A549 (cell line): ENCODE measurements at places on chromosomes 4 and X.

GRCh38 chr4:81954271-81954670 is 419.5 kb downstream of the HNRNPD start:
- no peak for DNase-seq

DNA sequence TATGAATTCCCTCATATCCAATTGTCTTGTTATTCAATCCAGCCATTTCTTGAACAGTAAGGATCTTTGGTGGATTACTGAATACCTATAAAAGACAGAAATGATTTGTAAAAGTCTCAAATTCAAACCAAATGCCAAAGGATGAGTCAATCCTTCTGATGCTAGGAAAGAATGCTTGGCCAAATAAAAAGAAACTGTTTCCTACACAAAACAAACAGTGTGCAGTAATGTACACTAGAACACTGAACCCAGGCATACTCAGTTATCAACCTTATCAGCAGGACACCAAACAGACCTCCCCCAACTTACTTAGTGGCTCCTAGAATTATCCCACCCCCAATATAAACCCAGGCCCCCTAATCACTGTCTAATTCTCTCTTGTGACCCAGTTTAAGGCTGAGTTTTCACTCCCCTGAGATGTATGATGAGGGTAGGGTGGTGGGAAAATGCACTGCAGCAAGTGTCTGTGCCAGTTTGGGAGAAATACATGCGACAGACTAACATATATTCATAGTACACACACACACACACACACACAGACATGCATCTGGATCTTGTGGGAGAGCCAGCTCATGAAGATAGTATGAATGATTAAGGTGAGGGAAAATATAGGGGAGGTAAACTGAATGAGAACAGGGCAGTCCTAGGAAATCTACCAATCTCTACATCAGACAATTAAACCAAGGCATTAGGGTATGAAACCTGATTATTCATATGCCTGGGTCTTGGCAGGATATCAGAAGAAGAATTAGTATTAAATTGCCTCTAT is 35.0 kb downstream of the CLDN2 start:
- DNase-seq, result no peak

GRCh38 chrX:85309717-85310116 is 65.9 kb downstream of the ZNF711 start:
- DNase-seq, result peak; percentile 6

- peak; percentile 72 for DNase-seq
These were observed 4.2 kb downstream of the PAK3 start for GRCh38 chrX:111100191-111100590.

DNA sequence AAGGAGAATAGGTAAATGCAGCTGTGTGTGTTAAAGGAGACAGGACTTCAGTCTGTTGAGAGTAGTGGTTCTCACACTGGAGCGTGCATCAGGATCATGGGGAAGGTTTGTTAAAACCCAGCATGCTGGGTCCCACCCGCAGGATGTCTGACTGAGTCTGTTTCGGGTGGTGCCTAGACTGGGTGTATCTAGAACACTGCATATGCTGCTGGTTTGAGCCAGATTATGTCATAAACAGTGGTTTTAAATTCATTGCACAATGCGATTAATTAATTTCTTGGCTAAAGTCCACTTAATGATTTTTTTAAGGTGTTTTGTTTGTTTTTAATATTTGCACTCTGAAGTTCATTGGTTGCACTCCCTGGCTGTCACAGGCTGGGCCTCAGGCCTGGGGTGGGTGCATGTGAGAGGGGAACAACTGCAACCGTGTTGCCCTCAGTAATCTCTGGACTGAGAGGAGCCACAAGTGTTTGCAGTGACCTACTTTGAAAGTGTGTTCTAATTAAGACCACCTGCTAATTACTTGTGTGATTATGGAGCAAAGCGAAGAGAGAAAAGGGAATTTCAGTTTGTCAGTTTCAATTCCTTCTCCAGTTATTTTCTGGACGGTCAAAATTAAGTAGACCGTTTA is 8.3 kb downstream of the HCCS start:
- no peak for DNase-seq

- DNase-seq, result peak; percentile 57
These were observed 62.9 kb upstream of the FRAS1 start for GRCh38 chr4:77994194-77994721.

DNA sequence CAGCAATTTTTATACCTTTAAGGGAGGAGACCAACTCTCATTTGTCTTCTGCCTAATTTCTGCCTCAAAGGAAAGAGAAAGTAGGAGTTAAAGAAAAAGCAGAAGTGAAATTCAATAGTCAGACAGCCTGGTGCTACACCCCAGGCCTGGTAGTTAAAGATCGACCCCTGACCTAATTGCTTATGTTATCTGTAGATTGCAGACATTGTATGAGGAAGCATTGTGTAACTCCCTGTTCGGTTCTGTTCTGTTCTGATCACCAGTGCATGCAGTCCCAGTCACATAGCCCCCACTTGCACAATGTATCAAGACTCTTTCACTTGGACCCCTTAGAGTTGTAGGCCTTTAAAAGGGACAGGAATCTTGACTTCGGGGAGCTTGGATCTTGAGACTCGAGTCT is 335.9 kb upstream of the AR start:
- no peak for DNase-seq

DNA sequence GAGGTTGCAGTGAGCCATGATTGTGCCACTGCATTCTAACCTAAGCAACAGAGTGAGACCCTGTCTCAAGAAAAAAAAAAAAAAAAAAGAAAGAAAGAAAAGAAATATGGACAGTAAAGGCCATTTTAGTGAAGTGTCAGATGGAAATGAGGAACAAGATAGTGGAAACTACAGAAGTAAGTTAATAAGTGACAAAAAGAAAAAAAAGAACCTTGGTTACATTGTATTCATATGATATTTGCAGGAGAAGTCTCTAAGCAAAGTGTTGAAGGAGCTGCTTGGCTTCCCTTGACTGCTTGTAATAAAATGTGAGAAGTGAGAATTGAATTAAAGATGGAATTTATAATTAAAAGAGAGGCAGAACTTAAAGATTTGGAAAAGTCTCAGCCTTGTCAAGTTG is 73.2 kb downstream of the HOPX start:
- no peak for DNase-seq

GRCh38 chr4:165839615-165840333 is 33.3 kb upstream of the TLL1 start:
- DNase-seq, result no peak

DNA sequence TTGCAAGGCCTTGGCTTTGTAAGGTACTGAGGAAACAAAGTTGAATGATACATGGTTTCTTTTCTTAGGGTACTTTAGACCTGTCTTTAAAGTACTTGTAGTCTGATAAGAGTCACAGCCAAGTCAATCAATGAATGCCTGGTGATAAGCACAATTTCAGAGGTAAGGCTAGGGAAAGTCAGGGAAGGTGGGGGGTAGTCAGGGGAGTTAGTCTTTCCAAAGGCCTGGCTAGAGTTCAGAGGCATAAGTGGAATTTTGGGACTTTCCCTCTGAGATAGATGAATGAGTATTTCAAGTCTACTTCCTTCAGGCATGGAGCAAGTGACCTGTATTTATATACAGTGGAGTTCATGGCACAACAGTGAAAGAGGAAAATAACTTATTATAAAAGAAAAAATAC is 78.3 kb downstream of the SLC4A4 start:
- DNase-seq, result no peak

- DNase-seq, result peak; percentile 96
These were observed at the start of gene KANTR for GRCh38 chrX:53093748-53094581. Gene KANTR, plus strand, starts transcription at chrX:53094142. Its CDS starts 30,131 bp downstream, at chrX:53124273.

DNA sequence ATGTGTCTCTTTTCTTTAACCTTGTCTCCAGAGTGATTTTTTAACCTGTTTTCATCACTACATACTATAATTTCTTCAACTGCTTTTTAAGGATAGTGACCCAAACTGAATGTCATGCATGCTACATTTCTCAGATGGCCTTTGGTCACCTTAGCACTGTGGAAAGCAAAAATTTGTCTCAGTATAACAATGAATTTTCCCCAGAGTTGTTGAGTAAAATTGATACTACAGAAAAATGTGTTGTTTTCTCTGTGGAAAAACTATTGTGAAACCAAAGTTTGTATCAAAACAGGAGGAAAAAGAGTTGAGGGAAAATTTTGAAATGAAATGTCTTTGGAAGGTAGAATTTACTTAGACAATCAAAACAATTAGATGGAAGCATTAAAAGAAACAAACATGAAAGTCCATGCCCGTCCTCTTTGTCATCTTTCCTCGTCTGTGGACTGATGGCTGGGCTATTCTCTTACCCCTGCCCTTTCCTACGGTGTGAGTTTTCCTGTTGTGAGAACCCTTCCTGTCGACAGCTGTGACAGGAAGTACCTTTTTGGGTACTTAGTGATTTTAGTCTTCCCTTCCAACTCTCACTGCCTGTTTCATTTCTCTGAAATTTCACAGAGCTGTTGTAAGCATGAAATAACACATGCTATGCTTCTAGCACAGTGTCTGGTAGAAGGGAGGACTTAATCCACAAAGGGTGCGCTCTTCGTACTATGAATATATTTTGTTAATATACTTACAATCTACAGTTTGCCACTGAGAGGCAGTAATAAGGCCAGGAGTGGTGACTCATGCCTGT is 50.8 kb downstream of the LRP2BP start:
- DNase-seq, result no peak

DNA sequence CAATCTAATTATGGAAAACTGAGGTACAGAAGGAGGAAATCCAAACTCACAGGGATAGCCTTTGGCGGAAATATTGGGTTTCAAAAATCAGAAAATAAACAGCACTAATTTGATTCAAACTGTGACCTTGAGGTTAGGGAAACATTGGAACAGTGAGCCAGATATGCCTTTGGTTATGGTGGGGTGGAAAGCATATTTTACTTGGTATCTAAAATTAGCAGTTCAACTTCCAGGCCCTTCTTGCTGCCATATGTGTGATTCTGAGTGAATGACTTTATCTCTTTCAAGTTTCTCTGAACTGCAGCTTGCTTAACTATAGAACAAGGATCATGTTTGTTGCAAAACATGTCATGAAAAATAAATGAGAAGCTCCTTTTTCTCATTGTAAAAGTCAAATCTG is 240.9 kb upstream of the VEGFC start:
- DNase-seq, result no peak

GRCh38 chr4:185722029-185722316 is 90.0 kb downstream of the SORBS2 start:
- DNase-seq, result no peak

DNA sequence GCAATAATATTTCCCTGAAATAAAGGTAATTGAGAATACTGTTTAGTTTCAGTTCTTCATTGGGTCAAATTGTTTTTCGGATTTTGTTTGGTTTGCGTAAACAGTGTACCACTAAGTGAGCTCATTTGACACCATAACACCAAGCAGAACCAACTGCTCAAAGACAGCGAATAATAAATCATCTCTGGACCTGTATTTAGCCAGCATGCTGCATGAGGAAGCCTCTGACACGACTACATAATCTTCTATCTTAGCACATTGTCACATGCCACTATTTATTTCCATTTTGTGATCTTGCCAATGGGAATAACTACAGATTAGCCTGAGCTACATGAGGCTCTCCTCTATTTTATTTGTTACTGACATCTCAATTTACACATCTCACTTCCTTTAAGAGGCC is 12.1 kb upstream of the PRKG2 start:
- DNase-seq, result no peak

DNA sequence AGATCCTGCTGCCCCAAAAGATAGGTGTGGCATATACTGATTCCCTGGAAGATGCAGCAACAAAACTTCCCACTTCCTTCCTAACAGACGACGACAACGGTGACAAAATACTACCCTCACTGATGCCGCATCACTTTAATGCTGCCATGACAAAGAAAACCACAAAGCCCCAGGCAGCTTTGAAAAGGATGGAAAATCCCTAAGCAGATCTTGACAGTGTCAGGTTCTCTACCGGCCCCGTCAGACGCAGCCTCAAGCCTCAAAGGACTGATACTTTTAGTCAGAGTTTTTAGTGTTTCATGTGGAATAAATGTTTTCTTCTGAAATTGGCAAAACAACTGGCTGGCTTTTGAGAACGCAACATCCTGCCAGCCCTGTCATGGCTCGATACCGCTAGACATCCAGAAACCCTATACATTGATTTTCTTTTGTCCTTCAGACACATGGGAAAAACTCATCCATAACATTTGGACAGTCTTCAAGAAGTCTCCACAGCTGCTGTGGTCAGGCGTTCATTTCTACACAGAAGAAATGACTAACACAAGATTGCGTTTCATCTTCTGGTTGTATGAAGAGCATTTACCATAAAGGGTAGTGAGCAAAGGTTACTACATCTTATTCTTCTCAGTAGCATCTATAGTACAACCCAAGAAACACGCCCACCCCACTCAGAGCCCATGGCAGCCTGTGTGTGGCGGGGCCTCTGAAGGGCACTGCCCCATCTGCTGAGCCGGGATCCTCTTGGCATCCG is 60.1 kb downstream of the GATB start:
- DNase-seq, result no peak

DNA sequence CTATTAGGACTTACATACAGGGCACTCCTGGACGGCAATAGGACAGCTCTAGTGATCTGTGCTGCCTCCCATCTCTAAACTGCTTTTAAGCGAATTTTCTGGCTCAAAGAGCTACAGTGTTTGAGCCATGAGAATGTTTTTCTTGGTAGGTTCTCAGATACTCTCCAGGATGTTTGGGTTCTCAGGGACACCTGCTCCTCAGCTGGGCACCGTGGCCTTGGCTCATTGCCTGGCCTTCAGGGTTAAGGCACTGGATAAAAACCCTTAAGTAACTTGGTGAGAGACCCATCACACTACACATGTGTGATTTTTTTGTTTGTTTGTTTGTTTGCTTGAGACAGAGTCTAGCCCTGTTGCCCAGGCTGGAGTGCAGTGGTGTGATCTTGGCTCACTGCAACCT is 38.5 kb upstream of the HERC5 start:
- DNase-seq, result no peak

DNA sequence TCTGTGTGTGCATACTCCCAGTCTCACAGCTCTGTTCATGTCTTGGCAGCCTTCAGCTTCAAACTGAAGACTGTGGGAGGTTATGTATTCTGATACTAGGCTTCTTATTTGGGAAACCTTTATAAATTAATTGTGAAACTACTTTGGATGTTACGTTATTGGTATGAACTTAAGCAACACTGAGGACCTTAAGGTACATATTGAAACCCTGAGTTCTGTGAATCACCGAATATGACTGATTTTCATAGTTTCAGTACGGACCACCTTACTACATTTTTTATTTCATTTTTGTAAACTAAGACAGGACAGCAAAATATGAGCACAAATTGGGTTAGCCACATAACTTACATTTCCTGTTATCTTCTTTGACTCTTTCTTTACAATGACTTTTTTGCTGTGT is 498.4 kb downstream of the PDGFC start:
- no peak for DNase-seq

DNA sequence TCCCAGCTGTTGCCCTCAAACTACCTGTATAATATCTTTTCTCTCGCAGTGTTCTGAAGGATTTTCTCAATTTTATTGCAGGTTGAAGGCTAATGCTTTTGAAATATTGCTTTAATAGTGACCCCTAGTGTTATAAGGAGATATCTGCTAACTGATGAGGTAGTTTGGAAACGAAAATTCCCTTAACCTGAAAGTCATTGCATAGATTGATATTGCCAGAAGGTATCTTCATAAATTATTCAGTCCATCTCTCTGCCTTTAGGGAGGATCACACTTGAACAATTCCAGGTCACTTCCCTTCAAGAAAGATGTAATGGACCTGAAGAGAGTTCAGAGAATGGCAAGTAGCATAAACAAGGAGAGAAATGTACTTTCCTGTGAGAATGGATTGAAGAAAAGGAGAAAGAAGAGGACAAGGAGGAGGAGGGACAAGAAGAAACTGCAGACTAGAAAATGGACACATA is 44.1 kb downstream of the TIGD4 start:
- peak; percentile 9 for DNase-seq
